ENCODE measurements at places on chromosomes 13 and 19.

DNA sequence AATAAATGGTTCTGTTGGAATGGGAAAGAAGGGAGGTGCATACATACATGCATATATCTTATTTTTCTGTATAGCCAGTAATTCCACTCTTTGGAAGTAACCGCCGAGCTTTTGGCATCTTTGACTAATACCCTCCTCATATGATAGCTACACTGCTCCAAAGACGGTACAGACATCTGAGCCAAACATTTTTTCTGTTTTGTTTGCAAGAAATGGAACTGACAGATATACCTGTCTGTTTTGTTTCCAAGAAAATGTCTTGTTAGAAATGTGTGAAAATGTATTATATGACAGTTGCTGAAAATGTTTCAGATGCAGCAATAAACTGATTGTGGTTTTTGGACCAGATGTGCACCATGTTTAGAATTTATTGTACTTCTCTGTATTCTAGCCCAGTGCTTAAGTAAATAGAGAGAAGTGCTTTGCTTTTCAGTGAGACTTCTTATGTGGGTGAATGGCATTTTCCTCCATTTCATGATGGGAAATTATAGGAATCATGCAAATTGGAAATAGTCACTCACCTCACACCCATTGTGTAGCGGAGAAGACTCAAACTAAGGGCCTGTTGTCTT, 396.9 kb downstream of the KCNRG start:
- DNase-seq = no peak

GRCh38 chr19:28443361-28443760, 769.6 kb downstream of the UQCRFS1 start:
- no peak for DNase-seq

DNA sequence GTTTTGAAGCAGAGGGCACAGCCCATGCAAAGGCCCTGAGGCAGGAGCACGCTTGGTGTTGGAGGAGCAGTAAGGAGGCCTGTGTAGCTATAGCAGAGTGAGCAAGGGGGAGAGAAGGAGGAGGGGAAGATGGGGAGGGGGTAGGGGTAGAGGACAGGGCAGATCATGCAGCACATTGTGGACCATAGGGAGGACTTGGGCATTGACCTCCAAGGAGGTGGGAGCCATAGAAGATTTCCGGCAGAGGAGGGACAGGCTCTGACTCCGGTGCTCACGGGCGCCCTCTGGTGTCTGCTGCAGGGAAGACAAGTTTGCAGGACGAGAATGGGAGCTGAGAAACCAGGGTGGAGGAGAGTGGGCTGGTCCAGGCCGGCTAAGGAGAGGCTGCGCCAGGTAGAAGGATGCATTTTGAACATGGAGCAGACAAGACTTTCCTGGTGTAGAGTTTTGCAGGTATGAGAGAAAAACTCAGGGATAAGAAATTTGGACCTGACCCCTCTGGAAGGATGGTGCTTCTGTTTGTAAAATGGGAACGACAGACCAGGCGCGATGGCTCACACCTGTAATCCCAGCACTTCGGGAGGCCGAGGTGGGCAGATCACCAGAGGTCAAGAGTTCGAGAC, 13.7 kb upstream of the CREB3L3 start:
- DNase-seq = no peak

GRCh38 chr19:39136225-39136940, 10.8 kb downstream of the PAK4 start:
- no peak for DNase-seq

DNA sequence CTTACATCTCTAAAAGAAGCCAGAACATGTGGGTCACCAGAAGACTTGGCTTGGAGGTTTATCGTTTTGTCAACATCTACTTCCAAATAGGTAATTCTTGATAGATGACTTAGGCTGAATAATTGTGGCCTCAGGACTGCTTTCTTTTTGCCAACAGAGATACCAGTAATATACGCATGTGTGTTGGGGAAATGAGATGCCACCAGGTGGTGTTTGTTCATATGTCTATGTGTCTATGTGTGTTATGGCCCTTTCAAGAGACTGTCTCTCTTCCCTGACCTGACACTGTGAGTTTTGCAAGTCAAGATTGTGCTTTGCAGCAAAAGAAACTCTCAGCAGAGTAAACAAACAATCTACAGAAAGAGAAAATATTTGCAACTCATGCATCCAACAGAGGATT, 31.6 kb upstream of the METTL21C start:
- no peak for DNase-seq

Measured in left renal cortex interstitium (tissue), 4 donors.